ENCODE measurements at places on chromosomes 6 and 20.

GRCh38 chr6:88825856-88826255, 137.6 kb downstream of the RNGTT start:
- DNase-seq = no peak

GRCh38 chr6:22306741-22307466, 10.1 kb upstream of the PRL start:
- DNase-seq = no peak

- peak; percentile 36 for DNase-seq
Measured at GRCh38 chr6:3031857-3032640, 32.4 kb downstream of the NQO2 start.

GRCh38 chr6:143262859-143263258, 187.6 kb downstream of the ADAT2 start:
- DNase-seq = no peak

DNA sequence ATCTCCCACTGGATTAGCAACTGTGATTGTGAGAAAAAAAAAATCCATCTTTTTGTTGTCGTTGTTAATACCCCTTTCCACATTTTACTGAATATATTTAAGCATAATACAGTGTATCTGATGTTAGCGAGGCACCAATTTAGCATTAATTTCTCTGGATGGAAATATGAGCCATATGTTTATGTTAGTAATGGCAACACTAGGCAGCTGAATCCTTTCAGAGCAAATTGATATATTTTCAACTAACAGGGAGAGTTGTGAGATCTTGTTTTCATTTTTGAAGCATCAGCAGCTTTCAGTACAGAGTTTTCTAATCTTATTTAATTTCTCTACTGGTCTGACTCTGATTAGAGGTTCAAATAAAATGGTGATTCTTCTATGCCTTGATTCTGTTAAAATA, 84.8 kb upstream of the HDAC2 start:
- DNase-seq = no peak

- DNase-seq = no peak
Measured at GRCh38 chr6:143087856-143088255, 27.2 kb downstream of the AIG1 start.

GRCh38 chr20:33840759-33841435, 29.7 kb downstream of the CHMP4B start:
- no peak for DNase-seq

DNA sequence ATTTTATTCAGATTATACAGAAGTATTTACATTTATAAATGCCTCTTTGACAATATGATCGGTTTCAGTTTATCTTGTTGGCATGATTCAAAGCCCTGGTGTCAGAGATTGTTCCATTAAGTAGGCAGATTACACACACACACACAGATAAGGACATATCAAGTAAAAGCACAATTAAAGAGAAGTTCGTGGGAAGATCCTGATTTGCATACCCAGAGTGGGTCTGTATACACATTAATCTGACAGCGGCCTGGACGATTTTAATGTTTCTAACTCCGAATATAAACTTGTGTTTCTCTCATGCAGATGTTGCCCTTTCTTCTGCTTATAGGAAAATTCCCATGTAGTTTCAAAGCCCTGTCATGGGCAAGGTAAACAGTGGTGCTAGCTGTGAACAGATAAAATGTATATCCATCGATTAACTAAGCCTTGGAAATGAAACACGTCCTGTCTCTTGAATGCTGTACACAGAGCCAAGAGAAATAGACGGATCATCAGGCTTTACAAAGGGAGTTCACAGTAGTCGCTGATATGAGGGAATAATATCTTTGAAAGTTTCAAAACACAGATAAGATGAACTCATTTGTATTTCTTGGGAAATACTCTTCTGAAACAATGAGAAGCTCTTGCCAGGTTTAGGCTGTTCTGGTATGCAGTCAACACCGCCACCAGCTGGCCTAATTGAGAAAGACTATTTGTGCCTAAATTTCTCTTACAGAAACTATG, 108.2 kb upstream of the GMDS start:
- DNase-seq = peak; percentile 75

DNA sequence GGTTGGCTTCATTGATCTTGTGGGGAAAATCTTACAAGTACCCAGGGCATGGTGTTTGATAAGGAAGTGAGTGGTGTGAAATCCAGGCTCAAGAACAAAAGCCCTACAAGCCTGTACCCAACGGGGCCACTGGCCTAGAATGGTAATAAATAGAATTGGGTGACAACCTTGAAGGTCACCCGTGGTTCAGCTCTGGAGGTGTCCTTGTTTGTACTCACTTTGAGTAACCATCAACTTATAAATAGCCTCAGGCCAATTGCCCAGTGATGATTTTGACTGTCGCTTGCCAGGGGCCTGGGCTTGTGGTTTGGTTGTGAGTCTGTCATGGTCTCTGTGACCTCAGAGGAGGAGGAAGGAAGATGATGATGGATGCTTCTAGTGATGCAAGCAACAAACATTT, 87.8 kb downstream of the PHACTR3 start:
- DNase-seq = no peak

DNA sequence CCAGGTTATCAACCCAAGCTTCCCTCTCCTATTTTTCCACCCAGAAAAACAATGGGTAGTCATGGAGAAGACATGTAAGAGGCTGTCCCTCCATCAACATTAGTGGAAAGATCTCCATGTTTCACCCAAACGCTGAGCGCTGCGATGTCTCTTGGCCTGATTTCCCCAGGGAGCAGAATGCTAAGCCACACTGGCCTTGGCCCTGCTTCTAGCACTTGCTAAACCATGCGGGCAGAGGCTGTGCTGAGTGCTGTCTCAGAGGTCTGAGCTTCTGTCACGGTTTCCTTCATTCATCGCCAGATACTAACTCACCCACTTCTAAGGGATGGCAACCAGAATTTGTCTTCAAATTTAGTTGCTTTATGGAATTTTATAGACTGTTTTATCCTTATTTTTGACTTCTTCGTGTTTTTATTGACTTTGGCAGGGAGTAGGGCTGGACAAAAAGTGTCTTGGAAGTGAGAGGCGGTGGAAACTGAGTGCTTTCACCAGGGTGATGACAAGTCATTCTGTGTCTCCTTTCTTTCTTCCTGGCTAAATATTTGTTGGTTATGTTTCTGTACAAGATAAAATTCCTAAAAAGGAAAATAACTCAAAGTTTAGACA, 181.4 kb upstream of the UST start:
- DNase-seq = no peak

DNA sequence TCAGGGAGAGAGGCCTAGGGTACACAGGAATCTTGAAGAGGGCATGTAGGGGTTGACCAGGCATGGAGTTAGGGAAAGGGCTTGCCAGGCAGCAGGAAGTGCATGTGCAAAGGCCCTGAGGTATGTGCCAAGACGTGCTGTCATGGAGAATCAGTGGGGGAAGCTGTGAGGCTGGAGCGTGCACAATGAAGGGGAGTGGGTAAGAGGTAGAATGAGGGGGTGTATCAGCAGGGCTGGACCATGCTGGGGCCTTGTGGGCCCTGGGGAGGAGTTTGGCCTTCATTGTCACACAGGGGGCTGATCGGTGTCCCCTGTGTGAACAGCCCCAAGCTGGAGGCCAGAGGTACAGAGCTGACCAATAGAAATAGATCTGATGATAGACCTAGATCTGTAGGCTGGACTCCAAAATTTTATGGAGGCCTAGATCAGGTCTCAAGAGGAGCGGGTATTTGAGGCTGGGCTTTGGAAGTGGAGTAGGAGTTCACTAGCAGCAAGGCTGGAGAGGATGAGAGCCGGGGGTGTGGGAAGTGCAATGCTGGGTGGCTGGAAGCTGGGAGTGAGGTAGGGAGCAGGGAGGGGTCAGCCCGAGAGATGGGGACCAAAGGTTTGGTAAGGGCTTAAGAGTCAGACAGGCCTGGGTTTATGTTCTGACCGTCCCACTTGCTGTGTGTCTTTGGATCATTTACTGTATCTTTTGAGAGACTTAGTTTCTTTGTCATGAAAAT, 3.0 kb downstream of the SRC start:
- no peak for DNase-seq

- DNase-seq = no peak
Measured at GRCh38 chr6:94668876-94669275, 908.5 kb upstream of the MANEA start.

DNA sequence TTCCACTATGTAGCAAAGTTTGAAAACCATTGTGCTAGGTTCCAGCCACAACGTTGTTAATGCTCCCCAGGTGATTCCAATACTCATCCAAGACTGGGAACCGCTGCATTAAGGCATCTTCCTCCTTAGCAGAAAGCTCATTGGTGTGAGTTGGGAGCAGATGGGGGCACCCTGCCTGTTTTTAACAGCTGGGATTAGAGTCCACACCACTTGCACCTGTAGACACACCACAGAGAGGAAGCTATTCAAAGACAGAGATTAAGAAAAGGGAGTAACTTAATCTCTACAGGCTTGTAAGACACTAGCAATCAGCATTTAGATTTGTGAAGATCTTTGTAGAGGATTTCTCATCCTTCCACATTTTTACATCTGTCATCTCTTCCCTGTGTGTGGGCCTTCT, 333.9 kb upstream of the SOX4 start:
- no peak for DNase-seq

DNA sequence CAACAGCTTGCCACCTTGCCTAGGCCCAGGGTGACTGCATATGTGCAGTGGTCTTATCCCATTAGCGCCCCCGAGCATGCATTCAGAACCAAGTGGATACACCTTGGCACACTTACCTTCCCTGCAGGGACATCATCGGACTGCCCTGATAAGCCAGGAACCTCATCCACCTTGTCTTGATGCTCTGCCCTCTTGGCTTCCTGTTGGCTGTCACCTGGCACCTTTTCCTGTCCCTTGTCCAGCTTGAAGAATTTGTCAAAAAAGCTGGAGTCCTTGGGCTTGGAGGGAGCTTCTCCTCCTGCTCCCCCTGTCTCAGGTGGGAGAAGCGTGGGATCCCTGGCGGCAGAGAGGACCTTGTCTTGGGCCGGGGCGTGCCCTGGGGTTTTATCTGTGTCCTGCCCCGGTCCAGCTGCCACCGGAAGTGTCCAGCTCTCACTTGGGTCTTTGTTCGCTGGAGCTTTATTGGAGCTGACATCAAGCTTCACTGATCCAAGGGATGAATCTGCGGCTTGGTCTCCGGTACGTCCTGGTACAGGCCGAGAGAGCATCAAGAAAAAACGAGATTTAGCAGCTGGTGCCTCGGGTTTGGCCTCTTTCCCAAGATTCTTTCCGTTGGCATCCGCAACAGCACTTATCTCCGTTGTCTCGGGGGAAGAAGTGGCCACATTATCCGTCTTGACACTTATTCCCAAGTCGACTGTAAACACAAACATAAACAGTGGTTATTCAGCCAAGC, 42.0 kb downstream of the BCAS1 start:
- no peak for DNase-seq

DNA sequence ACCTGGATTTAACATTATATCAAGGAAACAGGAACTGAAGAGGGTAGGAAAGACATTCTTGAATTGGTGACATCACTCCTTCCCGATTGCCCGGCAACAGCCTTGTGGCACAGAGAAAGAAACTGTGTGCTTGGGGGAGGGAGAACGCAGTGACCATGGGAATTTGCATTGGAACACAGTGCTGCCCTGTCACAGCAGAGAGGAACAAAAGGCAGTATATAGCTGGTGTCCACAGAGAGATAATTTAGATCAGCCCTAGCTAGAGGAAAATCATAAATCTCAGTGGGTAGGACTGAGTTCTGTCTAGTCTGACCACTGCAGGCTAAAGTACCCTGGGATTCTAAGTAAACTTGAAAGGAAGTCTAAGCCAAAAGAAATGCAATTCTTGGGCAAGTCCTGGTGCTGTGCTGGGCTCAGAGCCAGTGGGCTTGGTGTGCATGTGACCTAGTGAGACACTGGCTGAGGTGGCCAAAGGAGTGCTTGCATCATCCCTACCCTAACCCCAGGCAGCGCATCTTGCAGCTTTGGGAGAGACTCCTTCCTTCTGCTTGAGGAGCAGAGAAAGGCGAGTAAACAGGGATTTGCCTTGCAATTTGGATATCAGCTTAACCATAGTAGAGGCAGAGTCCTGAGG, 697.6 kb downstream of the HACE1 start:
- DNase-seq = no peak

DNA sequence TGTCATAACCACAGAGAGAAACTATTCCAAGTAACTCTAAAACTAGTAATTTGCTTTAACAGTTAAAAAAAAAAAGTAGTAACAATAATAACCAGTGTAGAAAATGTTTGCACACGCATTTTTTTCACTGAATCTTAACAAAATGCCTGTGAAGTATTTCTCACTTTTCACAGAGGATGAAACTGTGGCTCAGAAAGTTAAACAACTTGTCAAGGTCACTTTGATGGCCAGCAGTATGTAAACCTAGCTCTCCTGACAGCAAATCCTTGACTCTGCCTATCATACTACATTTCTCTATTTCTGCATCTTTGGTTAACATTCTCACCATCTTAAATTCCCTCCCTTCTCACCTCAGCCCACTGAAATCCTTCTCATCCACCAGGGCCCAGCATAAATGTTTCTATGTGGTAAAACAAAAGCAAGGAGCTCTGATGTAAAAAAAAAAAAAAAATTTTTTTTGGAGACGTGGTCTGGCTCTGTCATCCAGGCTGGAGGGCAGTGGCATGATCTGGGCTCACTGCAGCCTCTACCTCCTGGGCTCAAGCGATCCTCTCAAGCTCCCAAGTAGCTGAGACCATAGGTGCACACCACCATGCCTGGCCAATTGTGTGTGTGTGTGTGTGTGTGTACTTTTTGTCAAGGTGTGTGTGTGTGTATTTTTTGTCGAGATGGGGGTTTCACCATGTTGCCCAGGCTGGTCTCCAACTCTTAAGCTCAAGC, 26.1 kb upstream of the ZC3H12D start:
- no peak for DNase-seq

- no peak for DNase-seq
Measured at GRCh38 chr6:73231986-73232391, 6.7 kb upstream of the KHDC1L start.

DNA sequence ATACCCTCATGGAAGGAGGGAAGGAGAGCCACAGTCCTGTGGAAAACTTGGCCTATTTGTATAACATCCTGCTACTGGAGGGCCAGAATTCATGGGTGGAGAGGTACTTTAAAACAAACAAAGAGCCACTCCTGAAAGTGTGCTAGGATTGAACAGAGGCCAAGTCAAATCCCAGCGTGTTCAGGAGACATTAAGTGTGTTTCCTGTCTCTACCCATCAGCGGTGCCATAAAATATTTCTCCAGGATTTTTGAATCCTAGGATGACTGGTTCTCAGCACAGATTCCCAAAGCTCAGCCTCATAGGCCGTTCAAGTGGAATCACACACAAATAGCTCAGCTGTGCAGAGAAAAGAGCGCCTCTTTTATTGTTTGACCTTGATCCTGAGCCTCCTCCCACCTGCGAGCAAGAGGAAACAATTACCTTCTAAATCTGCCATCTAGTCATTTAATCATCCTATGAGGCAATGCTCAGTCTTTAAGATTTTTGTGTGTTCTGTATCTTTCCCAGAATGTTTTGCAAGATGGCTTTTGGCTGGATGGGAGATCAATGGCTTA, 31.8 kb upstream of the RALGAPA2 start:
- no peak for DNase-seq

- DNase-seq = no peak
Measured at GRCh38 chr20:63778857-63779256, 39.3 kb downstream of the SLC2A4RG start.

Measured in NCI-H2029 treated with DMSO at 0.1 percent for 48 hours (cell line).